DMS153 (cell line): ENCODE measurements at places on chromosomes 12 and 14.

GRCh38 chr12:19829100-19829853 is 390.0 kb downstream of the AEBP2 start:
- DNase-seq = no peak

DNA sequence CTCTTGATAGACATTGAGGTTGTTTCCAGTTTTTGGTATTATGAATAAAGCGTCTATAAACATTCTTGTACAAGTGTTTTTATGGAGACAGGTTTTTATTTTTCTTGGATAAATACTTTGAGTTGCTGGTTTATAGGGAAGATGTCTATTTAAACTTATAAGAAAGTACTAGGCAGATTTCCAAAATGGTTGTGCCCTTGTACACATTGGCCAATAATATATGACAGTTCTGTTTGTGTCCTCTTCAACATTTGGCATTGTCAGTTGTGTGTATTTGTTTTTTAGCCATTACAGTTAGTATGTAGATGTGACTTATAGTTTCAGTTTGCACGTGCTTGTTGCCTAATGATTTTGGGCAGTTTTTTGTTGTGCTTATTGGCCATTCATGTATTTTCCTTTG is 42.1 kb downstream of the VRK1 start:
- DNase-seq = no peak

DNA sequence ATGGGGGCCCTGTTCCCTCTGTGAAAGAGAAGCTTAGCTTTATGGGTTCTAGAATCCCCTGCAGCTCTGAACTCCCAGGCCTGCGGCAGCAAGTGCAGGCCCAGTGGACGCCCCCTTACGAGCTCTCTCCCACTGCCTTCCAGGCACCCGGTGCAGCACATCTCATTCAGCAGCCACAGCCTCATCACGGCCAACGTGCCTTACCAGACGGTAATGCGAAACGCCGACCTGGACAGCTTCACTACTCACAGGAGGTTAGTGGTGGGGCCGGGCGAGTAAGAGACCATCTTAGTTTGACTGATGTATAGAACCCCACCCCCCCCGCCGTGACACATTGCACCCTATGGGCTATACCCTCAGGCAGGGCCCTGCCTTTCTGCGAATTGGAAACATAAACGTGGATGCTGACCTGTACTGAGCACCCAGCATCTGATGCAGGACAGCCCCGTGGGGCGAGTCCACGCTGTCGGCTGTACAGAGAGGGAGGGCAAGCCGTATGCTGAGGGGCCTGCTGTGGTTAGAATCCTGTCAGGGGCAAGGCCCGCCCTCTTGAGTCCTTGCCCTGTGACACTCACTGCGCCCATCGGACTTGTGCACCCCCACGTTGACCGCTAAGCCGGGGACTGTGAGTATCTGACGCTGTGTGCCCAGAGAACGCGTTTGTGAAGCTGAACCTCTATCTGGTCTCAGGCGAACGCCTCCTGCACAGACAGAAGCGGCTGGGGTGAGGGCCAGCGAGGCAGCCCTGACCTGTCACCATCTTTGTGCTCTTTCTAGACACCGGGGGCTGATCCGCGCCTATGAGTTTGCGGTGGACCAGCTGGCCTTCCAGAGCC is 71.7 kb downstream of the TESC start:
- no peak for DNase-seq

DNA sequence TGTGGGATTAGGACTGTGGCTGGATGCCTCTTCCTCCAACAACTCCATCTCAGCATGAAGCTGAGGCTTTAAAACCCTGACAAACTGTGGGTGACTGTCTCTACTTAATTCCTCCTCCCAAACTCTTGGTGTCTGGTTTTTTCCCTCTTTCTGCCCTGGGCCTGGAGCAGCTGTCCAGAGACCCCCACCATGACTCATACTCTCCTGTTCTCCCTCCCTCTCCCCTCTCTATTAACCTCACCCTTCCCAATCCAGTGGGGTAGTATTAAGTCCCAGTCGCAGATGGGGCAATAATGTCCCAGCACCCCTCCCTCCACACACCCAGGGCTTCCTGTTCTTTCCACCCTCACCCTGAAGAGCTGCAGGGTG is 2.0 kb upstream of the DNAJC14 start:
- DNase-seq = no peak

DNA sequence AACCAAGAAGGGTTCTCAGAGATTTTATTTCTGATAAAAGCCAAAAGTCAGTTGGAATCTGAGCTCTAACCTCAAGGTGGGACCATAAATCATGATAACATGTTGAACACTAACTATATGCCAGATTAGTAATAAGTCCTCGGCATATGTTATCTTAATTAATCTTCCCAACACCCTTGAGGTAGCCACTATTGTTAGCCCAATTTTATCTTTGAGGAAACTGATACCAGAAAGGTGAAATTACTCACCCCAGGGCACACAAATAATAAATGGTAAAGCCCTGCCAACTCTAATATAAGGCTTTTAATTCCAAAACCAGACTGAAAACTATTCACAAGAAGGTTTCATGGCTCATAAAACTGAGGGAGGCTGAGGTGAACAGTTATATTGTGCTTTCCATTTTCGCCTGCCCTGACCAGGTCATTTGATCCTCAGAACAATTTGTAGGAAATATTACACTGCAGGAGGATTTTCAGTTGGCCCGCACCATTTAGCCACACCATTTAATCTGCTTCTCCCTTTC is 16.1 kb upstream of the NUAK1 start:
- DNase-seq = no peak

DNA sequence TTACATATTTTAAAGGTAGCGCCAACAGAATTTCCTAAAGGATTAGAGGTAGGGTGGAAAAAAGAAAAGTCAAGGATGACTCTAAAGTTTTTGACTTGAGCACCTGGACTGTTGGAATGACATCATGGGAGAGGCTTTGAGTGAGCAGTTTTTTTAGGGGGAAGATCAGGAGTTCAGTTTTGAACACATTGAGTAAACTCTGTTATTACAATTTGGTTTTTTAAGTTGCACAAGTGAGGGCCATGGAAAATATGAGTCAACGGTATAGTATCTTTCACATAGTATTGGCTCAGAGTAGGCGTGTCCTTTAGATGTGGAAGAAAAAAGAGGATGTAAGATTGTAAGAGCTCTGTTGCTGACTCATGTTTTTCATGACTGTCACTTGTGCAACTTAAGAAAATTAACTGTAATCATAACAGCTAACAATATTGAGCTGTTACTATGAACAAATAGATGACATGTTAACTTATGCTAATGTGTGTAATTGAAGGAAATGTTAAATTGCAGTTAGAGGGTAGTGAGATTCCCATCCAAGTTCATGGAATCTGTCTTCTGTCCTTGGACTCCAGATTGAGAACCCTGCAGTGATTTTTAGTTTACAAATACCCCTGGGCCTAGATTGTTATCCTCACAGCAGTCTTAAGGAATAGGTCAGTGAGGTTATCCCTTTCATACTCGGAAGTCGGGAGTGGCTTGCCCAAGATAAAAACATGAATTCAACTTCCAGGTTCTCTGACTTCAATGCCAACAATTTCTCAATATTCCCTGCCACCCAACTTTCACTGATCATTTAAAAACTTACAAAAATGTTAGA is 48.2 kb upstream of the ATP2B1 start:
- no peak for DNase-seq

DNA sequence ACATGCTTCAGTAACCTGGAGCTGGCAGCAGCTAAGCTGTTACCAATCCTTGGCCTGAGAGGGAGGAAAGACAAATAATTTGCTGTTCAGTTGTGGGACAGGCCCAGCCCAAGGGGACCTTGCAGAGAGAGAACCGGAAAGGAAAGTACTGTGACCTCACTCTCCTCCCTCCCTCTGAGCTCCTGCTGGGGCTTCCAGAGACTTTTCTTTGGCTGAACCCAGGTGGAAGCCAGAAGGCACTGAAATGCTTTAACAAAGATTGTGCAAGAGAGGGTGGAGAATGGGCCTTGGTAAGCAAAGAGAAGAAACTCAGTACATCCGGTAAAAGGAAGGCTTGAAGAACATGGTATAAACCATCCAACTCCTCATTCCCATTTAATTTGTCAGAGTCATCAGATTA is 457.1 kb downstream of the GLT1D1 start:
- DNase-seq = no peak

DNA sequence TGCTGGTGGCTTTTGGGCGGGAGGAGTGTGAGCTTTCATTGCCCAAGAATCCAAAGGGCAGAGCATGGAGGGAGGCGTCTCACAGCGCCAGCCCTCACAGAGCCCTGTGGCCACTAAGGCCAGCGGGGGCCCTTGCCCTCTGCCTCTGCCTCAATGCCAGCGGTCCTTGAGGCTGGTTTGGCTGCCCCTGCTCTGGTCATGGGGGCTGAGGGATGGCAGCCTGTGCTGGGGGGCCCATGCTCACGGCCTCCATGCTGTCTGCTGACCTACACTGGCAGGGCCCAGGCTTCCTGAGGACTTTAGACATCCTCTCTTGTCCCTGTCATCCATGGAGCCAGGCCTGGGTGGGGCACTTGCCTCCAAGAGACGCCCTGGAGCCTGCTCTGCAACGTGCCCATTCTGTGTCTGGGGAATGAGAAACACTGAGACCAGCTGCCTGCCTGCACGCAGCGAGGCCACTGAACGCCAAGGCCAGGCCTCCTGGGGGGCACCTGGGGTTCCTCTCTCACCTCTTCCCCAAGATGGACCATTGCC is 143.4 kb downstream of the KIF26A start:
- no peak for DNase-seq

DNA sequence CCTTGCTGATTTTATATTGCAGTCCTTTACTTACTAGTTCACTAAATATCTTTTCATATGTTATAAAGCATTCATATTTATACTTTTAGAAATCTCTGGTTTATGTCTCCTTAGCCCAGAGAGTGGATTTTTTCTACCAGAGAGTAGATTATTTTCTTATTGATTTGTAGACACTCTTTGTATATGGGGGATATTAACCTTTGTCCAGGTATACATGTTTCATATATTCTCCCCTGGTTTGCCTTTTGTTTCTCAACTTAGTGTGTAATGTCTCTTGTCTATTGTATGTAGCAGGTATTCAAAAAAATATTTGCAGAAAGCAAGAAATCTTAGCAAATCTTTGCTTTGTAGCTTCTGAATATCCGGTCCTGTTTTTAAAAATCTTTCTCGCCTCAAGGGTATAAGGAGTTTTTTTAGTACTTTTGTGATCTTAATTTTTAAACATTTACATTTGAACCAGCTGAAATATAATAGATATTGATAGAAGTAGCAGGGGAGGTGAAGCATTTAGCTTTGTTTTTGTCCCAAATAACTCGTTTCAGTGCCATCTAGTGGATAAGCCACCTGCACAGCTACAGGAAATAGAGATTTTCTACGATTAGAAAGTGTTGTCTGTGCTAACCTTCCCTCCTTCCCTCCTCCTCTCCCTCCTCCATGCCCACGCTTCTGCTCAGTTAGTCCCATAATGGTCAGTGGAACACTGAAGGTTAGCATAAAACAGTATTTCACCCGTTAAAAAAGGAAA is 97.0 kb downstream of the PHETA1 start:
- no peak for DNase-seq

GRCh38 chr12:131827961-131828534 is at the start of gene MMP17:
Gene MMP17, plus strand, starts transcription at chr12:131828393. Its CDS starts 102 bp downstream, at chr12:131828495.
- no peak for DNase-seq

GRCh38 chr12:52122904-52123303 is 43.4 kb downstream of the SMIM41 start:
- no peak for DNase-seq

DNA sequence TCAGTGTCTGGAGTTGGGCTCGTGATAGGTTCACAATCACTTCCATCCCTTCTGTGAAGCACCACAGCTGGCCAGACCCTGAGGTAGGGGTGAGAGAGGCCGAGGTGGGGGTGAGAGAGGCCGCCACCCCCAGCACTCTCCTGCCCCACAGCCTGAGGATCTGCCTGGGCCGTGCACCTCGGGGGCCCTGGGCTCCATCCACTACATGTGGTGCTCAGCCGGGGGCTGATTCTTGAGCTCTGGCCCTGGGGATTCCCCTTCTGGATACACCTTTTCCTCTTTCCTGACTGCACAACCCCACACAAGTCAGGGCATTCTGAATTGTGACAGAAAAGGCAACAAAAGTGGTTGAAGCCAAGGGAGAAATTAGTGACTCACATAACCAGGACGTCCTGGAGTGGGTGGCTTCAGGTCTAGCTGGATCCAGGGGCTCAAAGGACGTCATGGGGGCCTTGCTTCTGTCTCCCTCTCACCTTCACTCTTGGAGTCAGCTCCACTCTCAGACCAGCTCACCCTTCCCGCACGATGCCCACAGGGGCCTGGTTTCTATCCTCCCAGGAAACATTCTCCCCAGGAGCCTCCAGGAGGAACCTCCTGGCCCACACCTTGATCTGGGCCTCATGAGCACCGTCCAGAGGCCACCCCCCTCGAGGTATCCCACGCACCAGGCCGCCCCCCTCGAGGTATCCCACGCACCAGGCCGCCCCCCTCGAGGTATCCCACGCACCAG is 12.1 kb upstream of the FBRSL1 start:
- DNase-seq = no peak

DNA sequence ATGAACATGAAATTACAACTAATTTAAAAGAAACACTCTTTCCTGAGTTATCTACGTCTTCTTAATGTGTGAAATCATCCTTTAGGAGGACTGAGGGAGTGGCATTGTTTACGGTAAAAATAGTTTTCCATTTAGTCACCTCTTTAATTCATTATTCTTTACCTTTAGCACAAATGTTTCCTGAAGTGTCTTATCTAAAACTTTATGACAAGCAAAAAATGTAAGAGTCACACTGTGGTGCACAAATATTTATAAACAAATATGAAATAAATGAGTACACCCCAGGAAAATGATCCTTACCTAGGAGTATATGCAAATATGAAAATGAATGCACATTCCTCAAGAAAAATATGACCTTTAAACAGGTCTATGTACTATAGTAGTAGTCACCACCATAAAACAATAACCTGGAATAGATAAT is 104.6 kb downstream of the PTPRR start:
- no peak for DNase-seq

DNA sequence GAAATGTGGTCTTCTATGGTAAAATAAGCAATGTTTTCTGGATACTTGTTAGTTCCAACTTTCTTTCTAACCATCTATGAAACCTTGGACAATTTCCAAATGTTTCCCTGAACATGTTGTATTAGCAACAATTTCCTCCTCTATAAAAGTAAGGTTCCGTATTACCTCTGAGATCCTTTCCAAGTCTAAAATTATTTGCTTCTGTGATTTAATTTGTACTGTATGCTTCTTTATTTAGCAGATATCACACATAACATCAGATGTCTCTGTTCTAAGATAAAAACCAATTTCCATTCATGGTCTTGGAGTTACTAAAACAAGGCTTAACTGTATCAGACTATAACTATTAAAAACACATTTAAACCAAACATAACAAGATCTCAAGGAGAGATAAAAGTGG is 177.2 kb downstream of the FOXA1 start:
- no peak for DNase-seq

DNA sequence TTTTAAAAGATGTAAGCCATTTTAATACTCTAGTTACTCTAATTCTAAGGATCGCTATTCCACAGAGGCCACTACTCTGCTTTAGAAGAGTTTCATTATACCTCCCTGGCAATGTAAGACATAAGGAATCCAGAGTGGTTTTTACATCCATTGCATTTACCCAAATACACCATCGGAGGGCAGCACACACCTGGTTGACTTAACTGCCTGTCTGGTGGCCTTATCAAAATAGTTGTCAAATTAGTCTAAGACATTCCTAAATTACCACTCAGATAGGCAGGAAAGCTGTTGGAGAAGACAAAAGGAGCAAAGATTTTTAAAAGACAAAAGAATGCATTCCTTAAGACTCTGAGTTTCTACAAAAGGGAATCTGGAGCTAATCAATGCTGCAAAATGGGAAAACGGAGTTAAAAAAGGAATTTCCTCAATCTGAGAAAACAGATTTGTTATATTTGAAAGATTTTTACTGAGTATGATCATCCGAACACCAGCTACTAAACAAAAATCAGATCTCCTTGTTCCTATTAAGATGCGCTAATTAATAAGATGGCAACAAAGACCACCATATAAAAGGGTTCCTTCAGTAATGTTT is 33.8 kb upstream of the FGD4 start:
- peak; percentile 45 for DNase-seq
